Pons (tissue), 1 donor: ENCODE measurements at places on chromosomes 11 and 22.

GRCh38 chr11:112265659-112266409 lies 5.2 kb upstream of the PLET1 start:
- no peak for DNase-seq

GRCh38 chr11:22903782-22904181 lies 43.5 kb upstream of the CCDC179 start:
- no peak for DNase-seq

DNA sequence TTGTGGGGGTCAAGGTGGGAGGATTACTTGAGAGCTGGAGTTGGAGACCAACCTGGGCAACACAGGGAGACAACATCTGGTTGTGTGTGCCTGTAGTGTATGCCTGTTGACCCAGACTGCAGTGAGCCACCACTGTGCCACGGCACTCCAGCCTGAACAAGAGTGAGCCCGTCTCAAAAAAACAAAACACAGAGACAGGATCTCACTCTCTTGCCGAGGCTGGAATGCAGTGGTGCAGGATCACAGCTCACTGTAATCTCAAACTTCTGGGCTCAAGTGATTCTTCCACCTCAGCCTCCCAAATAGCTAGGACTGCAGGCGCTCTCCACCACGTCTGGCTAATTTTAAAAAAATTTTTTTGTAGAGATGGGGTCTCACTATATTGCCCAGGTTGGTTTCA lies 112.5 kb downstream of the SGSM3 start:
- DNase-seq = no peak

DNA sequence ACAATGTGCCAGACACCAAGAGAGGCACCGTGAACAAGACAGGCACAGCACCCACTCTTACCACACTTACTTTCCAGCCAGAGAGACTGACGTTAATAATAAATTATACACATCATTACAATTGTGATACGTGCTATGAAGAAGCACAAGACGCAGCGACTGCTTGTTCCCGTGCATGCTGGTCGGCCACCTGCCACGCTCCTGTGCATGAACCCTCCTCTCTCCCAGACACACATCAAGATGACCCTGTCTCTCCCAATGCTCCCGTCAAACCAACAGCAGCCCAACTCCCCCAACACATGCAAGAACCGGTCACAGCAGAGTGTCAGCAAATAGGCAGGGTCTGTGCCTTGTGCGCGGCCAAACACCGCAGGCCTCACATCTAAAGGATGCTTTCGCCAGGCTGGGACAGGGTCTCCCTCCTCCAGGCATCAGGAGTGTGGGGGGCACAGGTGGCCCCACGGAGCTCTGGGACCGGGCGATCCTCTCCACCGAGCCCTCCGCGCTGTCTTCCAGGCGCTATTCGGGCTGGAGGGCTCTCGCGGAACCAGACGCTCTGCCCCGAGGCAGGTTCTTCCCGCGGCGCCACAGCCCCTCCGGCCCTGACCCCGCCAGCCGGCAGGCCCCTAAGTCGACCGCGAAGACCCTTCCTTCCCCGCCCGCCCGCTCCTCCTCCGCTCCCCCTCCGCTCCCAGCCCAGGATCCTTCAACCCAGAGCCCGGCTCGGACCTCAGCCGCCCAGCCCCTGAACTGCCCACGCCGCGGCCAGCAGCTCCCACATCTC lies 533 bp downstream of the SERGEF start:
- peak; percentile 30 for DNase-seq

GRCh38 chr11:21465203-21465602 lies 727.7 kb upstream of the ANO5 start:
- no peak for DNase-seq

DNA sequence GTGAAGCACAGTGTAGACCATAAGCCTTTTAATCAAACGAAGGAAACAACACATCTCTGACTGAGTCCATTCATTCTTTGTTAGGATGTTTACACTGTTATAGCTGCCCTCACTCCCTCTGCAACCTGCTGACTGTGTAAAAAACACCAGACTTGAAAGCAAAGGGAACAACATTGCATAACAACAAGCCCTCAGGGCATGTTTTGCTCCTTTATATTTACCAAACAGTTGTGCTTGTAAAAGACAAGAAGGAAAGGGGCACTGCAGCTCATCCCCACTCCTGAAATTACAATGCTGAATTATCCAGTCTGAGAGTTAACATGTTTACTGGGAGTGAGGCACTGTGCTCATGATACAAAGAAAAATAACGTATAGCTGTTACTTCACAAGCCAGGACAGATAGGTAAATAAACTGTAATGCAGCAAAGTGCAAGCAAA lies 46.4 kb downstream of the RAB30 start:
- DNase-seq = peak; percentile 96

DNA sequence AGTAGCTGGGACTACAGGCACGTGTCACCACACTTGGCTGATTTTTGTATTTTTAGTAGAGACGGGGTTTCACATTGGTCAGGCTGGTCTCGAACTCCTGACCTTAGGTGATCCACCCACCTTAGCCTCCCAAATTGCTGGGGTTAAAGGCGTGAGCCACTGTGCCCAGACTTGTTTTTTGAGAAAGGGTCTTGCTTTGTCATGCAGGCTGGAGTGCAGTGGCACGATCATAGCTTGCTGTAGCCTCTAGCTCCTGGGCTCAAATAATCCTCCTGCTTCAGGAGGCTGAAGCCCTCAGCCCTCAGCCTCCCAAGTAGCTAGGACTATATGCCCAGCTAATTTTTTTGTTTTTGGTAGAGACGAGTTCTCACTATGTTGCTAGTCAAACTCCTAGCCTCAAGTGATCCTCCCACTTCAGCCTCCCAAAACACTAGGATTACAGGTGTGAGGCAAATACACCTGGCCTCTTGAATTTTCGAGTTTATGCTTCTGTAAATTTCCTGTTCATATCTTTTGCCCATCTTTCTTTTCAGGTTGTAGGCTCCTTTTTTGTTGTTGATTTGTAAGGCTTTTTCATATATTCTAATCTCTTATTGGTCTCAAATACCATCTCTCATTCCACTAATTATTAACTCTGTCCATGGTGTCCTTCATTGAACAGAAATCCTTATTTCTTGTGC lies 3.4 kb upstream of the RBM4B start:
- no peak for DNase-seq

- no peak for DNase-seq
Observed at GRCh38 chr11:19193916-19194315, 7.9 kb downstream of the CSRP3 start.
